ENCODE measurements at places on chromosomes 4 and X.

DNA sequence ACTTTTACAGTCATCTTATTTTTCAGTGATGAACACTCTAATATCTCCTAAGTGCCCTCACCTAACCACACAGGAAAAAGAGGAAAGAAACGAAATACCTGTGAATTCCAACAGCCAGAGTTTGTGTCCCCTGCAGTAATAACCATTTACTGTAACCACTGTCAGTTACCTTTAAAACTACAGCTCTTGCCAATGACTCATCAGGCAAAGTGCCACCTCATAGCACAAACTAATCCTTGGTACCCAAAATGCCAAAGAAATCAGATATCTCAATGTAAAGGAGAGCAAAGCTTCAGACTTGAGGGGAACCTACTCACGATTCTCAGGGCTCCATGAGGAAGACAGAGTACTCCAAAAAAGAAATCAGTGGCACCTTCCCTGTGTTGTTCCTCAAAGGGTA lies 146.5 kb downstream of the NDST3 start:
- DNase-seq = no peak

- no peak for DNase-seq
Measured at GRCh38 chr4:139535228-139535870, 20.7 kb downstream of the SETD7 start.

- no peak for DNase-seq
Measured at GRCh38 chrX:72081605-72082320, 50.0 kb downstream of the RTL5 start.

GRCh38 chrX:133880032-133880443 lies 105.4 kb downstream of the GPC3 start:
- no peak for DNase-seq

- DNase-seq = no peak
Measured at GRCh38 chr4:158810487-158811215, 41.8 kb downstream of the FNIP2 start.

DNA sequence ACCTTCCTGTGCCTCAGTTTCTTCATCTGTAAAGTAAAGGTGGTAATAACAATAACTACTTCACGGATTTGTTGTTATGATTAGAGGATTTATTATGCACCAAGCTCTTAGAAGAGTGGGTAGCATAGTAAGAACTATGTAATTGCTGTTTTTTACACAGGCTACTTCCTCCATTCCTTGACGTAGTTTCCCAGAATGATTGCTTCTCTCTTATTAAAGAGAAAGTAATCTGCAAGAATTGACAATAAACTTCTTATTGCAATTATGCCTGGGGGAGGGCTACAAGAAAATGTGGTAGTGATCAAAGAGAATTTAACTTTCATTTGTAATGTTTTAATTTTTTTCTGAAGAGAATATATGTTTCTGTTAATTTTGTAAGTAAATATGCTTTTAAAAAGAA lies 238.7 kb downstream of the GASK1B start:
- no peak for DNase-seq

GRCh38 chrX:54357414-54358377 lies at the start of gene WNK3:
WNK3 (minus strand) TSS chrX:54358046.
- DNase-seq = peak; percentile 70

DNA sequence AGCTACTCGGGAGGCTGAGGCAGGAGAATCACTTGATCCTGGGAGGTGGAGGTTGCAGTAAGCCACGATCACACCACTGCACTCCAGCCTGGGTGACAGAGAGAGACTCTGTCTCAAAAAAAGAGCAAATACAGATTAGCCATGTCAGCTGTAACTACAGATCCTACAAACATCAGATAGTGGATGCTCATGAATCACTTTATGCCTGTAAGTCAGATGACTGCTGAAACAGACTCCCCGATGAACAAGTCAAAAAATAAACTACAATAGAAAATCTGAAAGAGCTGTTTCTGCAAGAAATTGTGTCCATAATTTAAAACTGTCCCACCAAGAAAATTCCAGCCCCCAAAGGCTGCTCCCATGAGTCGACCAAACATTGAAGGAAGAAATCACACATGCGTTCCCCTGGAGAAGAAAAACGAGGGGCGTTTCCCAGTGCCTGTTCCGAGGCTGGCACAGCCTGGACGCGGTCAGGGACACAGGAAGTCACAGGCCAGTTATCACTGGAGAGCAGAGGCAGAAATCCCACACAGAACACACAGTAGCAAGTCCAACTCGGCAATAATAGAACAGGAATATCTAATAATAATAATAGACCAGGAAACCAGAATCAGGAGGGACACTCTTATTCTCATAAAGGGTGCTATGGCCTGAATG lies 30.0 kb upstream of the GTPBP6 start:
- no peak for DNase-seq

DNA sequence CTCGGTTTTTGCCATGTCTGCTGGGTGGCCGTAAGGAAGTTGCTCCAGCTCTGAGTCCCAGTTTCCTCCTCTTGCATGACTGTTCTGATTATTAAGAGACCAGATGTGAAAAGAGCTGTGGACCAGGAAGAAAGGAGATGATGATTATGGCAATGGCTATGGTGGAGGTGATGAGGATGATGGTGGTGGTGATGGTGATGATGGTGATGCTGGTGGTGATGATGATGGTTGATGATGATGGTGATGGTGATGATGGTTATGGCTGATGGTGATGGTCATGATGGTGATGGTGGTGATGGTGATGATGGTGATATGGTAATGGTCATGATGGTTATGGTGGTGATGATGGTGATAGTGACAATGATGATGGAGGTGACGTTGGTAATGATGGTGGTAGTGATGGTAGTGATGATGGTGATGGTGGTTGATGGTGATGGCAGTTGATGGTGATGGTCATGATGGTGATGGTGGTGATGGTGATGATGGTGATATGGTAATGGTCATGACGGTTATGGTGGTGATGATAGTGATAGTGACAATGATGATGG lies 107.8 kb upstream of the NKX1-1 start:
- no peak for DNase-seq

- DNase-seq = no peak
Measured at GRCh38 chr4:142404191-142404611, 441.9 kb downstream of the INPP4B start.

DNA sequence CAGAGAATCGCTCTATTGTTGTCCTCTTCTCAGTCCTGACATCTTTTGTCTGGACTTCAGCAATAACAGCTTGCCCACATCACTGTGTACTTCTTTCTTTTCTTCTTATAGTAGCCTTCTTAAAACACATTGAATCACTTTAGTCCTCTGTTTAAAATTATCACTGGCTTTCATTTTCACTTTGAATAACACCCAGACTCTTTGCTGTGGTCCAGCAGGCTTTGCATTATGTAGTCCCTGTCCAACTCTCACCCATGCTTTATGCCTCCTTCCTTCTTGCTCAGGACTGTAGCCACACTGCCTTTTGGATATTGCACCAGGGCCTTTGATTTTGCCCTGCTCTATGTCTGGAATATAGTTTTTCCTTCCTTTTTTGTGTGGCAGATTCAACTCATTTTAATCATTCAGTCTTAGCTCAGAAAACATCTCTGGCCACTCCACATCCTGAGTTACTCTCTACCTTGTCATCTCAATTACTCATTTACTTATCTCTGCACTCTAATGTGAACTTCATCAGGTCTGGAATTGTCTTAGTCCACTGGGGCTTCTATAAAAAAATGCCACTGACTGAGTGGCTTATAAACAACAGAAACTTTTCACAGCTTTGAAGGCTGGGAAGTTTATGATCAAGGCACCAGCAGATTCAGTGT lies 168.2 kb downstream of the C4orf33 start:
- no peak for DNase-seq
